HS-5 (cell line): ENCODE measurements at places on chromosomes 2 and 18.

GRCh38 chr2:104664672-104665071, 189.2 kb upstream of the POU3F3 start:
- no peak for DNase-seq

GRCh38 chr2:48845684-48846083, 90.2 kb upstream of the LHCGR start:
- no peak for DNase-seq

DNA sequence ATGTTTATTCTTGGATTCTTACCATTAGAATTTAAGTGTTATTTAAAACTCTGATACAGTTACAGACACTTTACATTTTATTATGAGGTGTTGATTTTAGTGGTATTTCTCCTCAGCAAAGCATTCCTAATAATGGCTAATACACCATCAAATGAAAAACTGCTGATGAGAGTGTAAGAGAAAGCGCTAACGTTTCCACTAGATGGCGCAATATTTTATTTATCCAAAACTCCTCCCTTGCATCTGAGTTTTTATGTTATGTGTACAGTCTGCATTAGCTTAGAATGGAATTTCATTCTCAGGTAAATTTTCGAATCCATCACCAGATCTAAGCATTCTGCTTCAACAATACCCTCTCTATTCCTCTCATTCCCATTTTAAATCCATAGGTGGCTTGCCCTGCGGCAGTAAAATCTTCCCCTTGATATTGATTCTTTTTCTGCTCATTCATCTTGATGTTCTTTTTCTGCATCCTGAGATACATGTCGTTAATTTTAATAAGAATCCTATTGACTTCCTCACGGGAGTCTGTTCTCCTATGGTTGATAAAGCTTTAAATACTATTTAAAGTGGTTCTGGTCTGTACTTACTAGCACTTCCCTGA, 53.9 kb downstream of the PRKRA start:
- DNase-seq: peak; percentile 41

DNA sequence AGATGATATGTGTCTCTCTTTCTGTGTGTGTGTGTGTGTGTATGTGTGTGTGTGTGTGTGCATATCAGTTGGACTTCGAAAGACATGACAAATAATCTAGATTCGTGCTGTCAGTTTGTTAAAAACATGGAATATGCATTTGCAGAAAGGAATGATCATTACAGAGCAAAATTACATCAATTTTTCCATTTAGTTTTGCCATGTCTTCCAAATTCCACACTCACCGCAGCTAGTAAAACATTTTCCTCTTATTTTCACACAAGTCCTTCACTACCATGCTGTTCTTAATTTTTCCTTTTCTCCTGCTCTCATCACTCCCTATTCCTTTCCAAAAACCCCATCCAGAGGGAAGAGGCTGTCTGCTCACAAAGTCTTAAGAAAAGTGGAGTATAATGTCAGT, 1191.4 kb upstream of the SLC39A10 start:
- DNase-seq: no peak

DNA sequence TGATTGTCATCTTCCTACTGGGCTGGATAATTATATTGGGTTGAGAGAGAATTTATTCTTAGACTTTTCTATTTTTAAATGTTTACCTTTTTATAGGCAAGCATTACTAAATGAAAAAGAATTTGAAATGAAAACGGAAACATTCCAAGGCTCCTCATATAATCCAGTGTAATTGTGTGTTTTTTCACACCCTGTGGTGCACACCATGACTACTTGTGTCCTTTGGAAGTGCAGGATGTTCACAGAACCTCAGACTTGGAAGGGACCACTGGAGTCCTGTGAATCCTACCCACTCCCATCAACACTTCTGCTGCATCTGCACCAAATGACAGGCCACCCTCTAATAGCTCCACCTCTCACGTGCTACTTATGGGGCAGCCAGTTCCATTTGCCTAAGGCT, 48.0 kb downstream of the NAT8 start:
- no peak for DNase-seq

DNA sequence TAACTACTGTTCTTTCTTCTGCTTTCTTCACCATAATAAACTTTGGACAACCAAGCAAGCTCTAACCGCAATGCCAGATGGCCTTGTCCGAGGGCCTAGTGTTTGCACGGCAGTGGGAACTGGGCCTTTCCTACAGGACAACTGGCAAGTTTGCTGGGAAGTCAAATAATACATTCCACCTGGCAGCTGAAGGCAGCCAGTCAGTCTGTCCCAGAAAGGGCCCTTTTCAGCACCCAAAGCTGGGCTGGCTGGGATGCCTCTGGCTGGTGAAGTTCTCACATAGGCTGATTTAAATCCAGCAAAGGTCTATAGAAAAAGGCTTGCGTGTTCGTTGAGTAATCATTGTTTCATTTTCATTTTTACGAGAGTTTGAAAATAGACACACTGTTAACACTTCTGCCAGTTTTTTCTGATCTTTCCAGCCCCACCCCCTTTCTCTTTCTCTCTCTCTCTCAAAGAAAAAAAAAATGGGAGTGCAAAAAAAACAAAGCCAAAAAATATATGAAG, 110.0 kb upstream of the EPAS1 start:
- no peak for DNase-seq

DNA sequence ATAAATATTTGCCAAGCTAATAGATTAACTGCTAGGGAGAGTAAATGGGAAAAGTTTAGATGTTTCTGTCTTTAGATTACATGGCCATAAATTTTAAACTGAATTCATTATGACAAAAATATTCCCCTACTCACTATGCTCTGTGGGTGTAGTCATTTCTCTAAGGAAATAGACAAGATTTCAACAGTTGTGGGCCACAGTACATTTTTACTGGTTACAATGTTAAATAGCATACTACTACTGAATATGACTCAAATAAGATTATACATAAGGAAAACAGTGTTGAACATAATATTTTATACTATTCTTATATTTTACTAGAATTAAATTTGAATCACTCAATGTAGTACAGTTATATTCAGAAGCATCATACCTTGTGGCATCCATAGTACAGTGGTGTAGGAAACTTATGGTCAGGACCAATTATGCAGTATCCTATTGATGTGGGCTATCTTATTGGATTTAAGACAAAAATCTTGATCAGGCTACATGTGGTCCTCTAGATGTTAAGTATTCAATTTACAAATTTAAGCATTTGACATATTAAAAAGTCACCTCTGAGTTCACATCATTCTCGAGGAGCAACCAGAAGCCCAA, 33.0 kb downstream of the RPRD1A start:
- no peak for DNase-seq

- DNase-seq: peak; percentile 84
These were observed 26.6 kb downstream of the SPTBN1 start for GRCh38 chr2:54482715-54483114.

DNA sequence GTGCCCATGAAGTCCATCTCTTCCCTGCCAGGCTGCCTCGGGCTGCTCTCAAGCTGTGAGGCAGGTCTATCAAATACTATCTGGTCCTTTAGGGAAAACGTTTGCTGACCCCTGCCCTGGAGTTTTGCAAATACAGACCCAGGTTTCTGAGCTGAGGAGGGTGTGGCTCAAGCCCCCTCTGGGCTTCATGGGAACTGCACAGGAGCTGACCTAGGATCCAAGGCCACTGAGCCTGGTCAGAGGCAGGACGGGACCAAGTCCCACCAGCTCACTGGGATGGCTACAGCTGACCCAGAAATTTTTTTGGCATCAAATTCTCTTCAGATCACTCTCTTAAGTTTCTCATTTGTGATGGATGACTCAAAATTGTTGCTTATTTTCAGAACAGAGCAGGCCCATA, 14.1 kb downstream of the ZNF516 start:
- no peak for DNase-seq

GRCh38 chr2:64625299-64626145, 28.2 kb downstream of the SERTAD2 start:
- DNase-seq: no peak

GRCh38 chr2:74416778-74417177, 4.6 kb downstream of the C2orf81 start:
- DNase-seq: no peak

GRCh38 chr2:73283545-73284295, 558 bp downstream of the FBXO41 start:
- no peak for DNase-seq

- DNase-seq: no peak
These were observed 20.4 kb upstream of the TDRD15 start for GRCh38 chr2:21103274-21103891.

DNA sequence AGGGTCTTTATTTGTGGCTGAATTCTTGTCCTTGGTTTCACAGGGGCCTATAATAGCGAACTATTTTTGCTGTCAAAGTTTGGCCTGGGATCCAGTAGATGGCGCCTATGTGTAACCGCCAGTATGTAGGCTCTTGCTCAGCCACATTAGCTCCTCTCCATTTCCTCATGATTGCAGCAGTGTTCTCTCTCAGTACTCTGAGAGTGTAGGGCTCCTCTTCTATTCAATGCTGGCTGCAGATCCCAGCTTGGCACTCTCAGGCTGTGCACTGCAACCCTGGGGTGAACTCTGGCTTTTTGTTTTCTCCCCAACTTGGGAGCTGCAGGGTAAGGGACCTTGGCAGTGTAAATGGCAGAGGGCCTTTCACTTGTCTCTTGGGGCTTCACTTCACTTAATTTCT, 344.6 kb upstream of the CHAC2 start:
- no peak for DNase-seq
